ENCODE measurements at places on chromosomes 1 and 21. TPM values are rescaled to one million over a fixed set of nuclear protein-coding genes. Genes with fewer than 3 reads are reported as not detected.

The RIT1 gene
- 41.5 TPM for total RNA-seq

The WDR3 gene
- 22.6 TPM for total RNA-seq

The NDUFS2 gene
- total RNA-seq = 94.1 TPM

The ALX3 gene
- 1.9 TPM for total RNA-seq

The PCAT6 gene
- total RNA-seq = not detected

The TRPM2 gene
- total RNA-seq = under 0.01 TPM

The COL11A1 gene
- 264 TPM for total RNA-seq

The SHISA4 gene
- 32.5 TPM for total RNA-seq

The IQCC gene
- 0.97 TPM for total RNA-seq

The ATP1A2 gene
- total RNA-seq = not detected

The PHC2 gene
- total RNA-seq = 105 TPM

The PTAFR gene
- total RNA-seq = 0.16 TPM

The CENPS gene
- total RNA-seq = 10.9 TPM

The KCNAB2 gene
- total RNA-seq = 17.7 TPM

The BARHL2 gene
- total RNA-seq = not detected

The FAM72A gene
- 2.3 TPM for total RNA-seq

The LCE2A gene
- total RNA-seq = not detected

The NHLH1 gene
- total RNA-seq = 0.12 TPM

The IPO13 gene
- total RNA-seq = 26.4 TPM

The CD84 gene
- not detected for total RNA-seq

The BLACAT1 gene
- not detected for total RNA-seq

The LRRC8C gene
- 7.5 TPM for total RNA-seq

The ADAMTS1 gene
- total RNA-seq = 102 TPM

The GPR89B gene
- 7.8 TPM for total RNA-seq

The TEKT2 gene
- not detected for total RNA-seq

The BACH1 gene
- total RNA-seq = 90.1 TPM

The INKA2 gene
- 1.6 TPM for total RNA-seq

The TLR5 gene
- 0.81 TPM for total RNA-seq

The LCE6A gene
- not detected for total RNA-seq

The NFASC gene
- 61.9 TPM for total RNA-seq

The ARHGAP30 gene
- total RNA-seq = not detected

The OPRD1 gene
- total RNA-seq = not detected

The S100A1 gene
- not detected for total RNA-seq

The IFI44L gene
- 8.5 TPM for total RNA-seq

The LPAR3 gene
- total RNA-seq = 16.9 TPM

The RPE65 gene
- total RNA-seq = not detected

The CCDC190 gene
- 0.16 TPM for total RNA-seq

The ADORA1 gene
- total RNA-seq = 5.5 TPM

The FCRL5 gene
- total RNA-seq = not detected

The LCE2B gene
- total RNA-seq = not detected

The LCE1B gene
- not detected for total RNA-seq

The S100A3 gene
- 6.3 TPM for total RNA-seq

The HMGB4 gene
- total RNA-seq = not detected
